ENCODE measurements at places on chromosomes 6 and 20.

GRCh38 chr6:29723666-29724588 is 693 bp downstream of the HLA-F start:
- DNase-seq, result peak; percentile 84

GRCh38 chr20:37533154-37533715 is 5.6 kb upstream of the BLCAP start:
- no peak for DNase-seq

- no peak for DNase-seq
These were observed 28.1 kb downstream of the KIF13A start for GRCh38 chr6:17959302-17959701.

DNA sequence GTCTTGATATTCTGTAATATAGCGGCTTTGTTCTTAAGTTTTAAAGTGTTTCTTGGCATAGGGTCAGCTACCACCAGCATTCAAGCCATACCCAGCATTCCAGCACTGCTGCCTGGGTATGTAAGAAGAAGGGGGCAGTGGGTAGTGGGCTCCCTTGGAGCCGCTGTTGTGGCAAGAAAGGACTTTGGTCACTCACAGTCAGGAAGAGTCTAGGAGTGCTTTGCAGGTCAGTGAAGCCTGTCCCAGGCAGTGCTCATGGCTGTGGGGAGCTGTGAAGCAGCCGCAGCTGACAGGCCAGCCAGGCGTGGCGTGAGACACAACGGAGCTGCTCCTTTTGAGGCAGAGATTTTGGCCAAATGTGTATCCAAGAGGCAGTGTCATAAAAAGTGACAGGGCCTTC is 512.0 kb downstream of the CDKAL1 start:
- no peak for DNase-seq

- no peak for DNase-seq
These were observed 156.1 kb downstream of the UBE3D start for GRCh38 chr6:82909551-82909950.

DNA sequence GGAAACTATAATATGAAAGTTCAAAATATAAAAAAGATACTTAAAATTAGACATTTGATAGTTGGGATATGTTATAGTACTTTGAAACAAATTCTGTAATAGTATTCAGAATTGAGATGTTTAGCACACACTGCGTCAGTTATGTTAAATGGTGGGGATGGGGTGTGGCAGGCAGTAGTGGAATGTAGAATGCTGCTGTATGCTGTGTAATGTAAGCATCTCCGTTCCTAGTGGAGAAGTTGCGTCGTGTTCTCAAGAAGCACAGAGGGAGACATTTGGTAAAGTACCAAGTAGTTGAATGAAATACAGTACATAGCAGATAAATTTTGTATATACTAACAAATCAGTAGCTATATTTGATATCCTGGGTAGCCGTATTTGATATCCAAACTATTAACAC is 192.4 kb downstream of the ZFAND3 start:
- no peak for DNase-seq

- no peak for DNase-seq
These were observed 297.2 kb downstream of the GJA1 start for GRCh38 chr6:121732641-121733040.

GRCh38 chr6:115511771-115512170 is 548.9 kb downstream of the FRK start:
- no peak for DNase-seq

- no peak for DNase-seq
These were observed 26.4 kb downstream of the KCTD20 start for GRCh38 chr6:36469148-36469661.

GRCh38 chr6:13274707-13275434 is 53.5 kb downstream of the TBC1D7 start:
- DNase-seq, result no peak

DNA sequence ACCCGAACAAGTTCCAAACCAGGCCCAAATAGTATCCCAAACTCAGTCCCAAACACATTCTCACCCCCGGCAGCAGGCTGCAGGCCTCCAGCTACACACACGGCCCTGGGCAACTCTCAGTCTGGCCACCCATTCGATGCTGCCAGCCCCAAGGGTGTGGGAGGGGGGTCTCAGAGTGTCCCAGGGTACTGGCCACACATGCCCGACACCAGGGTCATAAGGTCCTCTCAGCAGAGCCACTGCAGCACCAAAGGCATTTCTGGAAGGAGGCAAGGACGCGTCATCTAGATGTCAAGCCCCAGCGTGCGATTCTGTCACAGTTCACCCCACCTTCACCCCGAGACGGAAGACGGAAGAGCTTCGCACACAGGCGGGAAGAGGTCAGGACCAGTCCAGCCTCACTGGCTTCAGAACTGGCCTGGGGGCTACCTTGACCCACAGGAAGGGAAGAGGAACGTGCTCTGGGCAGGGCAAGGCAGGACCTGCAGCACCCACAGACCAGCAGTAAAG is 9.5 kb downstream of the MYL9 start:
- DNase-seq, result no peak
